NCI-H524 (cell line): ENCODE measurements at places on chromosomes 16 and 17.

- no peak for DNase-seq
Measured at GRCh38 chr17:3813171-3813570, 12.2 kb upstream of the ITGAE start.

- peak; percentile 57 for DNase-seq
Measured at GRCh38 chr16:27618606-27619327, 68.8 kb downstream of the KATNIP start.

DNA sequence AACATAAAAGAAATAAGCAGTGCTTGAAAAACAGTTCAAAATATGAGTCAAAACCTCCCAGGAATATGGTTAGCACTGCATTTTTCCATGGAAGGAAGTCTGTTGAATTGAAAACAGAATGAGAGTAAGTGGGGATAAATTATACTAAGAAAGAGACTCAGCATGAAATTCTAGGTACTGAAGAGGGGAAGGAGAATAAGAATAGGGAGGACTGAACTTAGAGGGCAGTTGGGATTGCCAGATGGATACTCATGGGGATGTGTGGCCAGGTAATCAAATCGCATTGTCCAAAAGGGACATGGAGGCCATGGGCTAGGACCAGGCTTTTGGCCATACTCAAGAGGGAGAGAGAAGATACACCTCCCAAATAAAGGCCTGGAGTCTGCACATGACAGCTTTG is 247.9 kb downstream of the CDH13 start:
- DNase-seq: no peak

- DNase-seq: peak; percentile 86
Measured at GRCh38 chr17:48131216-48131824, 23.8 kb downstream of the SNX11 start.
